ENCODE measurements at places on chromosomes 5 and 9.

- no peak for DNase-seq
- no peaks in the 10 kb centered on the region for H3K36me3 ChIP-seq
- no peak overlapping the region for H3K27ac ChIP-seq
- no peaks in the 10 kb centered on the region for H3K27me3 ChIP-seq
- no peak overlapping the region for H3K4me3 ChIP-seq
Measured at GRCh38 chr9:117300371-117301110, 114.3 kb downstream of the ASTN2 start.

- H3K27ac ChIP-seq, result peak overlapping the region; percentile 80
- no peak for DNase-seq
- no peaks in the 10 kb centered on the region for H3K27me3 ChIP-seq
- no peak overlapping the region for H3K4me3 ChIP-seq
- no peaks in the 10 kb centered on the region for H3K36me3 ChIP-seq
Measured at GRCh38 chr5:164203581-164204225, 698.3 kb downstream of the MAT2B start.

DNA sequence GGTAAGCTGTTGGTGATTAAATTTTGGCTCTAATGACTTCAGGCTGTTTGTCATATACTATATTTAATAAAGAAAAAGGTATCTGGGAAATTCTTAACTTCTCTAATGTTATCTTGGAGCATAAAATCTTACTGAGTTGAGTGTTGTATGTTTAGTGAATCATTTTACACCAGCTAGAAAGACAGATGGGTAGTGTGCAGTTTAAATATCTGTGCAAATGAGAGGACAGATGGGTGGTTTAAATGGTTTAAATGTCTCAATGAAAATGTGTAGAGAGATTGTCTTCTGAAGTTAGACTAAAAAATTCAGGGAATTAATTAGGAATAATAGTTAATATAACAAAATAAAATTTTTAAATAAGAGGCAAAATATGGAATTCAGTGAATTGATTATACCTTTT, 114.5 kb downstream of the FER start:
- peaks cover 12% of the 10 kb centered on the region for H3K4me1 ChIP-seq
- H3K4me3 ChIP-seq, result no peak overlapping the region
- DNase-seq, result no peak

- H3K27ac ChIP-seq, result no peak overlapping the region
- H3K27me3 ChIP-seq, result no peaks in the 10 kb centered on the region
- peaks cover 10% of the 10 kb centered on the region for H3K4me1 ChIP-seq
Measured at GRCh38 chr5:135204151-135204600, 170.1 kb upstream of the PITX1 start.

DNA sequence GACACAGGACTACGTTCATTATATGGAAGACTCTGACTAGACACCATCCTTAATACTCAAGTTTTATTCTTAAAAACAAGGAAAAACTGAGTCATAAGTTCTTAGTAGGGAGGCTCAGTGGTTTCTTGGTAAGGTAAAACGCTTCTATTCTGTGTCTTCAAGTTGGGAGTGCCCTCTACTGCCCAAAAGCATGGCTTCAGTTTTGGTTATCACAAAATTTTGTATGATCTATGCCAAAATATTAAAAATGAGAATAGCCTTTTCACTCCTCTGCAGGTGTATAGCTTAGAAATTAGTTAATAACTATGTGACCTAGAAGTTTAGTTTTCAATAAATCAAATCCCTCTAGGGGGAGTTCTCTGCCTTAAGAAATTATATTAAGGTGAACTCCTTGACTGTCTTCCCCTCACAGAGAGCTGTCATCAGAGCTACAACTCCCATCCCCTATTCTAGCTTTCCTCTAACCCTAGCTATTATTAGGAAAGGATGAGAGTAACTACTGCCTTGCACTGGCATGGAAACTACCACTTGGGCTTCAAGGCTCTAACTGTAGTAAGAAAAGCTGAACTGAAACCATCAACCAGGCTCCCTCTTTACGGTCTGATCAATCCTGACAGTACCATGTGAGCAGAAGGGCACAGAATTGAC, 189.7 kb downstream of the GNAQ start:
- H3K27me3 ChIP-seq, result no peaks in the 10 kb centered on the region
- no peak overlapping the region for H3K4me3 ChIP-seq
- no peak for DNase-seq
- no peaks in the 10 kb centered on the region for H3K36me3 ChIP-seq
- no peak overlapping the region for H3K27ac ChIP-seq

DNA sequence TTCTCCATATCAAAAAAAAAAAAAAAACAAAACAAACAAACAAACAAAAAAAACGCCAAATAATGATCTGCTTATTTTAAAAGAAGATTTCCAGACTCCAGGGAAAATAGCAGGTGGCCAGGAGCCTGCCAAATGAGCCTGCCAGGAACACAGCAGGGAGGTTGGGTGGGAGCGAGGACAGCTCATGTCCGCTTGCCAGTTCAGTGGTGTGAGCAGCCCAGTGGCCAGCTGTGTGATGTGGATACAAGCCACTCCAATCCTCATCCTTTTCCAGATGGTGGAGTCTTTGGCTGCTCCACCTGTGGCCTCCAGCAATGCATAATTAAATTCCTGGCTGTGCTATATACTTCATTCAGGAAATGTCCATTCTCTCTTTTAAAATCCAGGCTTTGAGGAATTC, 1025.1 kb upstream of the C9orf72 start:
- no peaks in the 10 kb centered on the region for H3K36me3 ChIP-seq
- no peak overlapping the region for H3K27ac ChIP-seq
- H3K4me3 ChIP-seq, result no peak overlapping the region
- no peaks in the 10 kb centered on the region for H3K27me3 ChIP-seq
- H3K4me1 ChIP-seq, result no peaks in the 10 kb centered on the region

GRCh38 chr5:98397081-98397480, 376.4 kb upstream of the RGMB start:
- H3K27me3 ChIP-seq, result no peaks in the 10 kb centered on the region
- no peak overlapping the region for H3K4me3 ChIP-seq
- no peaks in the 10 kb centered on the region for H3K4me1 ChIP-seq
- no peak overlapping the region for H3K27ac ChIP-seq
- H3K36me3 ChIP-seq, result no peaks in the 10 kb centered on the region

- no peak overlapping the region for H3K4me3 ChIP-seq
- H3K4me1 ChIP-seq, result no peaks in the 10 kb centered on the region
- DNase-seq, result no peak
- no peak overlapping the region for H3K27ac ChIP-seq
- H3K27me3 ChIP-seq, result peaks cover 12% of the 10 kb centered on the region
- H3K36me3 ChIP-seq, result no peaks in the 10 kb centered on the region
Measured at GRCh38 chr5:151345808-151346478, 1.4 kb downstream of the SLC36A2 start.

GRCh38 chr5:91190314-91190690, 192.8 kb downstream of the ARRDC3 start:
- H3K4me3 ChIP-seq, result no peak overlapping the region
- H3K27me3 ChIP-seq, result no peaks in the 10 kb centered on the region
- DNase-seq, result no peak
- no peaks in the 10 kb centered on the region for H3K36me3 ChIP-seq
- no peaks in the 10 kb centered on the region for H3K4me1 ChIP-seq

DNA sequence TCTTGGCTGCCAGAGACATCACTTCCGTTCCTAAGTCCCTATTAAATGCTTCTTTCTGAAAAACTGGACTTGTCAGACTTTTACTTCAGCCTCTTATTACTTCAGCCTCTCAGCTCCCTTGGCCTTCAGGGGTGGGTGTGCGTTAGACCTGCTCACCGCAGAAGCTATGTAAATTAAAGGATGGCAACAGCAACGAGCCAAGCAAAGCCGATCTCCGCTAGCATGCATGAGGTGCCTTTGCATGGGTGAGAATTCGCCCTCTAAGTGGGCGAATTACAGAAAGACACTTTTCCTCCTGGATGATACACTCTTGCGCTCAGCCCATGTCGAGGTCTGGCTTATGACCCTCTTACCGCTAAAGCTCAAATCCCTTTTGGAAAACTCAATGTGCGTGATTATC, 10.9 kb upstream of the IL3 start:
- H3K27me3 ChIP-seq, result no peaks in the 10 kb centered on the region
- no peak overlapping the region for H3K4me3 ChIP-seq
- H3K27ac ChIP-seq, result no peak overlapping the region
- DNase-seq, result no peak

DNA sequence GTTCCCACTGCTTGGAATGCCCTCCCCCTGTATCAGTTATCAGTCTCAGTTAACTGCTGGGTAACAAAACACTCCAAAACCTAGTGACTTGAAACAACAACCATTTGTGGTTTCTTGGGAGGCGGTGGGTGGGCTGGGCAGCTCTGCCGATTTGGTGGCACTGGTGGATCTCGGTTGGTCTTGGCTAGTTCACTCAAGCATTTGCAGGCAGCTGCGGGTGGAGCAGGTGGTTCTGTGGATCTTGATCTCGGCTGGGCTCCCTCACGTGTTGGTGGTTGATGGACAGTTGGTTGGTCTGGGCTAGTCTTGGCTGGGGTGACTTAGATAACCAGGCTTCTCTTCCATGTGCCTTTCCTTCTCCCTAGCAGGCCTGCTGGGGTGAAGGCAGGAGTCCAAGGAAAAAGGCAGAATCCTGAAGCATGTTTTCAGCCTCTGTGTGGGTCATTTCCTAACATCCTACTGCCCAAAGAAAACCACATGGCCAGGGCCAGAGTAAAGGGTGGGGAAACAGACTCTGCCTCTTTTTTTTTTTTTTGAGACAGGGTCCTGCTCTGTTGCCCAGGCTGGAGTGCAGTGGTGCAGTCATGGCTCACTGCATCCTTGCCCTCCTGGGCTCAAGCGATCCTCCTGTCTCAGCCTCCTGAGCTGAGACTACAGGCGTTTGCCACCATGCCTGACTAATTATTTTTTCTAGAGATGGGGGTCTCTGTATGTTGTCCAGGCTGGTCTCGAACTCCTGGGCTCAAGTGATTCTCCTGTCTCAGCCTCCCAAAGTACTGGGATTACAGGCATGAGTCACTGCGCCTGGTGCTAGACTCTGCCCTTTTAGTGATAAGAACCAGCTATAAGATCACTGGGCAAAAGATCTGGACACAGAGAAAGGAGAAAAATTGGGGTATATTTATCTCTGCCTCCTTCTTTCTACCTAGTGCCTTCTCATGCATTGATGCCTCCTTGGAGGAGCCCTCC, 183.7 kb downstream of the RGS3 start:
- no peak for DNase-seq
- no peak overlapping the region for H3K4me3 ChIP-seq
- H3K4me1 ChIP-seq, result peaks cover 12% of the 10 kb centered on the region
- no peaks in the 10 kb centered on the region for H3K27me3 ChIP-seq
- H3K27ac ChIP-seq, result no peak overlapping the region

DNA sequence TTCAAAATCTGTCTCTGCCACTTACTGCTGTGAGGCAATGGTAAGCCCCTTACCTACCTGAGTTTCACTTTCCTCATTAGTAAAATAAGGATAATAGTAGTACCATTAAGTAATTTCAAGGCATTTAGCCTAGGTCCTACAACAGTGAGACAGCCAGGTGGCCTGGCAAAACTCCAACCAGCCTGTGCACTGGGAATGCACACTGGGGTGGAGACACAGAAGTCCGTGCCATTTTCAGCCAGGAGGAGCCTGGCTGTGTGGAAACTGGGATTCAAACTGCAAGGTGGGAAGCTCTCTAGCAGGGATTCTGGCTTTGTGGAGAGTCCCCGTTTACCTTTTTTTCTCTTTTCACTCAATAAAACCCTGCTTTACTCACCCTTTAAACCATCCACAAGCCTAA, 630.4 kb downstream of the PRELID2 start:
- H3K36me3 ChIP-seq, result no peaks in the 10 kb centered on the region
- H3K27ac ChIP-seq, result no peak overlapping the region
- no peak overlapping the region for H3K4me3 ChIP-seq
- DNase-seq, result no peak
- H3K4me1 ChIP-seq, result no peaks in the 10 kb centered on the region

GRCh38 chr9:5375790-5376477, 36.3 kb upstream of the RLN1 start:
- no peaks in the 10 kb centered on the region for H3K36me3 ChIP-seq
- H3K27ac ChIP-seq, result no peak overlapping the region
- no peak overlapping the region for H3K4me3 ChIP-seq
- no peak for DNase-seq
- no peaks in the 10 kb centered on the region for H3K27me3 ChIP-seq

- no peak for DNase-seq
- no peak overlapping the region for H3K4me3 ChIP-seq
- H3K27me3 ChIP-seq, result no peaks in the 10 kb centered on the region
- no peaks in the 10 kb centered on the region for H3K36me3 ChIP-seq
- no peak overlapping the region for H3K27ac ChIP-seq
Measured at GRCh38 chr5:79168031-79168430, 56.4 kb downstream of the BHMT start.

All from RWPE2 (cell line).